Psoas muscle (tissue), 8 donors: ENCODE measurements at places on chromosomes 5 and 9. TPM values are rescaled to one million over a fixed set of nuclear protein-coding genes. Genes with fewer than 3 reads are reported as not detected.

DNA sequence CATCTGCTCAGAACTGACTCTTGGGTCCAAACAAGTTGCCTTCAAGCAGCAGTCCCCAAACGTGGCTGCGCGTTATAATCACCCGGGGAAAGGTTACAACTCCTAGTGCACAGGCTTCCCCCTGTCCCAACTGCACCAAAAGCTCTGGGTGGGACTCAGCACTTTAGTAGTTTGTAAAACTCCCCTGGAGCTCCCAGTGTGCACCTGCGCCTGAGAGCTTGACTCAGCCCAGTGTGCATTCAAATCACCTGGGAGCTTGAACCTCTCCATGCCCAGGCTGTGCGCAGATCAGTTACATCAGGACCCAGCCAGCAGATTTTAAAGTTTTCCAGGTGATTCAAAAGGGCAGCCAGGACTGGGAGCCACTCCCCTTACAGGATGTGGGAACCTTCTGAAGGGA lies 151.4 kb downstream of the COL23A1 start:
- no peak for DNase-seq

- no peak for DNase-seq
Observed at GRCh38 chr5:1111241-1111726, 579 bp downstream of the SLC12A7 start.

- peak; percentile 23 for DNase-seq
Observed at GRCh38 chr5:1642221-1642620, 118.5 kb upstream of the LPCAT1 start.

DNA sequence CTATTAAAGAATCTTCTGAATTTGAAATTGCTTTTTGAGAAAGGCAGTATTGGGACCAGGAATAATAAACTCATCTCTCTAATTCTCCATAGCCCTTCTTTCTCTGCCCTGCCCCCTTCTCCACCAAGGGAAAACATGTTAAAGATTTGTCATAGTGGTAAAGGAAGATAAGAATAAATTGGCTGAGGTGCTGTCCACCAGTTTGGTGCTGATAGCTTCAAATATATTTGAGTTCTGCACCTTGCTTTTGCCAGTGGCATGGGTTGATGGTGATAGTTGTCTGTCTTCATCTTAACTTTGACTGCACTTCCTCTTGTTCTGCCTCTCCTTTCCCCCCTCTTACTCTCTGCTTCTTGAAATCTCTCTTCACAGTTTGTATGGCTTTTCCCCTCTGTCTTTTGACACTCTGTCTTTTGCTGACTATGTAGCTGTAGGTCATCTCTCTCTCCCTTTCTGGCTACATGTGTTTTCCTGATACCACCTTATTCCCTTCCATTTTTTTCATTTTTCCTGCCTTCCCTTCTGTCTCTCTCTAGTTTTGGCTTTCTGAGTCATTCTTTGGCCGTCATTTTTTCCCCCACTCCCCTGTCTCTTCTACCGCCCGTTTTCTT lies 56.6 kb downstream of the NDUFS4 start:
- DNase-seq, result no peak

GRCh38 chr5:88815050-88815789 lies 67.8 kb downstream of the MEF2C start:
- no peak for DNase-seq

DNA sequence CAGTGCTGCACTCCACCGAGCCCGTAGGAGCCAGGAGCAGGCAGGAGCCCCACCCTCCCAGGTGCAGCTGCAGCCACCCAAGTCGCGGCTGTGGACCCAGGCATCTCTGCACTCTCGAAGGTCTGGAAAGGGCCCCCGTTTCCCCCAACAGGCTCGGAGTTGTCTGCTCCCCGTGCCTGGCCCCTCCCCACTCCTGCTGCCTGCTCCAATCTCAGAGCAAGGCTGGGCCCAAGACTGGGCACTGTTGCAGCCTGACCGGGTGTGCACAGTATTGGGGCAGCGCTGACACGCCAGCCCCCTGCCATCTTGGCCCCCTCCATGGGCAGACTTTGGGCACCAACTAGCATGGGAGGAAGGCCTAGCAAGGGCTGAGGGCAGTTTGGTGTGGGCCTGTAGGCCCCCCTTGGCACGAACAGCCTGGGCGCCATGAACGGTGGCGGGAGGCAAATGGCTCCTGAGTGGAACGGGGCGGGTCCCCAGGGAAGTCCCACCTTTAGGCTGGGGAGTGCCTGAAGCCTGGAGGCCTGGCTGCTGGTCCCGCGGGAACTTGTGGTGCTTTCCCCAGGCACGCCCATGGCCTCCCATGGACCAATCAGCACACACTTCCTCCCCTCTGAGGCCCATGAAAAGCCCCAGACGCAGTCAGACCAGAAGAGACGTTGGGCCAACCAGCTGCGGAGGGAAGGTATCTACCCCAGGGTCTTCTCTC lies 60.4 kb downstream of the PSAT1 start:
- no peak for DNase-seq

DNA sequence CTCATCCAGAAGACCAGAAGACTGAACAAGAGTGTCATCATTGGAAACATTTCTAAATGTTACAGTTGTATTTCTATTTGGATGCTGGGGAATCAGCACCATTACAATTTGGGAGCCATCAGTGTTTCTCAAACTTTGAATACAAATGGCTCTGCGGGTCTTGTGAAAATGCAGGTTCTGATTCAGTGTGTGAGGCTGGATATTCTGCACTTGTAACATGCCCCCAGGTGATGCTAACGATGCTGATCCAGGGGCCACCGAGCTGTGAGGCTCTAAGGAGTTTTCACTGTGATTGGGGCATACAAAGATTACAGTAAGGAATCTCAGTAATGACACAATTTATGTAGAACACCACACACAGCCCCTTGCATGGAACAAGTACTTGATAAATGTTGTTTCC lies 167.7 kb downstream of the ACTL7B start:
- no peak for DNase-seq

DNA sequence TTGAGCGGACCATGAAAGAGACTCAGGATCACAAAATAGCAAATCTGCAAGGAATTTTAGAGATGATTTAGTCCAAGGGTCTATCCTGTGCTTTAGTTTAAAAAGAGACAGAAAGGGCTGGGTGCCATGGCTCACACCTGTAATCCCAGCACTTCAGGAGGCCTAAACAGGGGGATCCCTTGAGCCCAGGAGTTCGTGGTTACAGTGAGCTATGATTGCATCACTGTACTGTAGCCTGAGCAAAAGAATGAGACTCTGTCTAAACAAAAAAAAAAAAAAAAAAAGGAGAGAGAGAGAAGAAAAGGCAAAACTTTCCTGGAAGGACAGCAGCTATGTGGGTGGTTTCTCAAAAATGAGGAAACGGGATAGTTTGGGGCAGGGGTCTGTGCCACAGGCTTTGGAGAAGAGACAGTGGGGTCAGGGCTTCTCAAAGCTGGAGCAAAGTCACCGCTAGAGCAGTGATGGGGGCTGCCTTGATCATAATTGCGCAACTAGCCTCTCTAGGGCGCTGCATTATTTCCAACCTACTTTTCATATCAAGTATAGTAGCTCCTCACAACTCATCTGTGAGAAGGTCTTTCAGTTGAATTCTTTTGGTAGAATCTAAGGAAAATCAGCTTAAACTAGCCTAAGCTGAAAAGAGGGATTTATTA lies 8.5 kb upstream of the ANKH start:
- no peak for DNase-seq

DNA sequence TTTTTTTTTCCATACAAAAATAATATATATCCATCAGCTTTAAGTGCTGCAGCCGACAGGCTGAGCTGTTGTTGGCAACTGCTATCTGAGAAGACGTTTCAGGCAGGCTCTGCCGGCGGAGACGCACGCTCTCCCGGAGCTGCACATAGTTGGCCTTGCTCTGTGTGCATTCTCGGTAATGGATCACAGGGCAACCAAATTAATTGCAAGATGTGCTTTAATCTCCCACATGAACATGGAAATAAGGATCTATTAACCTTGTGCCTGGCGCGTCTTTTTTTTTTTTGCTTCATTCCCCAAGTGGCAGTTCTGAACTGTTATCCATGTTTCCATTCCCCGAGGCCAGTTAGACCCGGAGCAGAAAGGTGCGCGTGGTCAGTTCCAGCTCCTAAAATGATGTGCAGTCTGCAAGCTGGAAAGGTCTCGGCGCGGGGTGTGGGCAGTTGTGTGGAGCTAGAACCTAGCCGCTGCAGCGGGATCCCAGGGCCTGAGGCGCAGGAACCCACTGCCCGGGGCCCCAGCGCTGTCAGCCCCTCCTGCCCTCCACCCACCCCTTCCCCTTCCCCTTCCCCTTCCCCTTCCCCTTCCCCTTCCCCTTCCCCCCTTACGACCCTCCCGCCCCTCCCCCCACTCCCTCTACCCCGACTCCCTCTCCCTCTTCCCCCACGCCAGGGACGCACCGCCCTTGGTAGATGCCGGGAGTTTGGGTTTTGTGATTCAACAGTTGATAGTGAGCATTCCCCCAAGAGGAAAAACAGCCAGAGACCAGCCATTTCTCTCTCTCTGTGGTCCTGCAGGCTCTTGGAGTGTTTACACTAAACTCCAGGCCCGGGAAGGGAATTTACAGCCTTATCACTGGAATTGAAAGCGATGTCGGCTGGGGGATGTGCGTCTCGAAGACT lies 137.8 kb downstream of the CEP120 start:
- DNase-seq, result no peak

- no peak for DNase-seq
Observed at GRCh38 chr9:16645970-16646369, 224.5 kb downstream of the BNC2 start.

DNA sequence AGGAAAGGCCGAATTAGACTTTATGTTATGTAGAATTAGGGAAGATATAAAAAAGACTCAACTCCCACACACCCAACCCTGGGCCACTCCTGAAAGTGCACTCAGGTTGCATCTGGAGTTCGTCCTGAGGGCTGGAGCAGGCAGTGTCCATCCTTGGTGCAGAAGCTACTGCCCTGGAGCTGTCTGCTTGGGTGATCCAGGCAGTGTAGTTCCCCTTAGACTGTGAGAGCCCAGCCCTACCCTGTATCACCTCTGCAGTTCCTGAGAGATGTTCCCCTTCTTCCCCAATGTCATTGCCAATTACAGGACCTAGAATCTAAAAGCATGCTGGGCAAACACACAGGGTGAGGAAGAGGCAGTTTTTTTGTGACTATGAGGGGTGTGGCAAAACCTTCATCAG lies 368.3 kb upstream of the ST8SIA4 start:
- DNase-seq, result no peak

GRCh38 chr5:122500245-122501088 lies 188.4 kb downstream of the SNCAIP start:
- peak; percentile 13 for DNase-seq

DNA sequence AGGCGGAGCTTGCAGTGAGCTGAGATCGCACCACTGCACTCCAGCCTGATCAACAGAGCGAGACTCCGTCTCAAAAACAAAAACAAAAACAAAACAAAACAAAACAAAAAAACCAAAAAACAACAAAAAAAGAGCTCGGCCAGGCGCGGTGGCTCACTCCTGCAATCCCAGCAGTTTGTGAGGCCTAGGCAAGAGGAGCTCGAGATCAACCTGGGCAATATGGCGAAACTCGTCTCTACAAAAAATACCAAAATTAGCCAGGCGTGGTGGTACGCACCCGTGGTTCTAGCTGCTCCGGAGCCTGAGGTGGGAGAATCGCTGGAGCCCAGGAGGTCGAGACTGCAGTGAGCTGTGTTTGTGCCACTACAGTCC lies 20.2 kb downstream of the TRIM7 start:
- DNase-seq, result peak; percentile 45

GRCh38 chr9:5274770-5275169 lies 29.7 kb downstream of the RLN2 start:
- DNase-seq, result no peak

- no peak for DNase-seq
Observed at GRCh38 chr5:136027311-136027710, 1.5 kb upstream of the TGFBI start.

DNA sequence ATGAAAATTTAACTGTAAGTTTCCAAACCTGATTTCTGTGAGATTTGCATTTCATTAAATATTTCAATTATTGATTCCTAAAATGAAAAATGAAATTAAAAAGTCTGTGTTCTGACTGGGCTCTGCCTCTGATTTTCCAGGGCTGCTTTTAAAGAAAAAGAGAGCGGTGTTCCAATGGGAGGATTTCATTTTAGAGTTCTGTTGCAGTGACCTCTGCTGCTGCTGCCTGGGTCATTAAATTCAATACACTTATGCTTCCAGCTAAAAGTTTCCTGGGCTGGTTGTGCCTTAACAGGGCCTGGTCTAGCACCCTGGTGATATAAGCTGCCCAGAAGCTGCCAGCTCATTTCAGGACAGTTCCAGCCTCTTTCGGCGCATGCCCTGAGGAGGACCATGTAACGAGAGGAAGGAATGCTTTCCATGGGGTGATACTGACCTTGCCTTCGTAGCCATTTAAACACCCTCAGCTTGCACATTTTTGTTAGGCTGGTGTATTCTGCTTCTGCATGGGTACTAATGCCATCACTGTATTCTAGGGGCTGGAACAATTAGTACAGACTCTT lies 93.3 kb downstream of the TMEM174 start:
- DNase-seq, result no peak

- no peak for DNase-seq
Observed at GRCh38 chr5:82107267-82107666, 135.4 kb downstream of the ATG10 start.

- no peak for DNase-seq
Observed at GRCh38 chr9:35827486-35827885, 1.0 kb downstream of the FAM221B start.

- no peak for DNase-seq
Observed at GRCh38 chr5:14671414-14671813, 6.9 kb downstream of the OTULIN start.

- no peak for DNase-seq
Observed at GRCh38 chr9:87601176-87601575, 103.5 kb downstream of the DAPK1 start.

GRCh38 chr9:133779081-133779480 lies 40.9 kb upstream of the SARDH start:
- DNase-seq, result peak; percentile 8

DNA sequence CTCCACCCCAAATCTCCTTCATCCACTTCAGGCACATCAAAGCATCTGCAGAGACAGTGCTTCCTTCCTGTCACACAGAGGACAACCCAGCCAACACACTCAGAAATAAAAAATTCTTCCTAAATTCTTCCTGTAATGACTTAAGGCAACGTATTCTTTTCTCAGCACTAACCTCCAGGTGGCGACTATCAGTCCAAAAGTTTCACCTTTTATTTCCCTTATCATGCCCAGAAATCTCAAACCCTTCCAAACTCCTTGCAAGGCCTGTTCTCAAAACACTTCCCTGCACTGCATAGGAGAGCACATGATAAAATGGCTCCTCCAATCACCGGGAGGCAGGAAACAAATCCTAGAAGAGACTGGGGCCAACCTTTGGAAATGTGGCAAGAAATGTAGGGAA lies 35.1 kb downstream of the SLIT3 start:
- DNase-seq, result no peak

The SMIM15 gene
- total RNA-seq, result 10.6 TPM

The ZBTB26 gene
- total RNA-seq, result 4.8 TPM

The TOR1B gene
- 13.5 TPM for total RNA-seq

The DNAH5 gene
- 0.36 TPM for total RNA-seq

The LRRC70 gene
- total RNA-seq, result 0.32 TPM

The OR1J2 gene
- not detected for total RNA-seq

The FAM169A gene
- total RNA-seq, result not detected

The CATSPER3 gene
- total RNA-seq, result 0.79 TPM

The TPPP gene
- 4.9 TPM for total RNA-seq

The SPZ1 gene
- not detected for total RNA-seq
